ENCODE measurements at places on chromosomes 11 and 22. TPM values are rescaled to one million over a fixed set of nuclear protein-coding genes. Genes with fewer than 3 reads are reported as not detected.
A peak's percentile ranks its signal among the peaks of the same experiment; 100 is the strongest.

DNA sequence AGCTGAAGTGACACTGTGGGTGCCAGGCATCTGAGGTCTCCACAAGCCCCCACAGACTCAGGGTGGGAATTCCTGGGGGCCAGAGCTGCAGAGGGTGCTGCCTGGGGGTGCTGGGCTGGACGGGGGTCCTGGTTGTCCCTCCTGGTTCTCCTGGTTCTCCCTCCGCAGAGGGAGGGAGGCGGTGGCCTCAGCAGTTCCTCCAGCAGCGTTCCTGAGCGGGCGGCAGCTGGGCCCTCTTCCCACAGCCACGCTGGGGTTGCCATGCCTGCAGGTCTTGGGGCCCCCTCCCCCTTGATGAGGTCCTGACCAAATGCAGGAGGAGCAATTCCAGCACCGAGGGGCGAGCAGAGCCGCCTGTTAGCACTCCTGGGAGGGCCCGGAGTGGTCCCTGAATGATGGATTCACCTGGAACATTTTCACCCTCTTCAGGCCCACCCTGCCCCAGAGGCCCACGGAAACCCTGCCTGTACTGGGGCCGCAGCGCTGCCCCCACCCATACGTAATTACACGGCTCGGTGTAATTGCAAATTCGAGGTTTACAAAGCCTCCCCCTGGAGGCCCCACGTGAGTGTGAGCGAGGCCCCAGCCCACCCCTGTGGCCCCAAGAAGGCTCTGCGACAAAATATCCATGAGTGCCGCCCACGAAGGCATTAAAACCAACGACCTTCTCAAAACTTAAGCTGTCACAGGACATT lies 635 bp downstream of the C11orf21 start:
- no peak for DNase-seq

DNA sequence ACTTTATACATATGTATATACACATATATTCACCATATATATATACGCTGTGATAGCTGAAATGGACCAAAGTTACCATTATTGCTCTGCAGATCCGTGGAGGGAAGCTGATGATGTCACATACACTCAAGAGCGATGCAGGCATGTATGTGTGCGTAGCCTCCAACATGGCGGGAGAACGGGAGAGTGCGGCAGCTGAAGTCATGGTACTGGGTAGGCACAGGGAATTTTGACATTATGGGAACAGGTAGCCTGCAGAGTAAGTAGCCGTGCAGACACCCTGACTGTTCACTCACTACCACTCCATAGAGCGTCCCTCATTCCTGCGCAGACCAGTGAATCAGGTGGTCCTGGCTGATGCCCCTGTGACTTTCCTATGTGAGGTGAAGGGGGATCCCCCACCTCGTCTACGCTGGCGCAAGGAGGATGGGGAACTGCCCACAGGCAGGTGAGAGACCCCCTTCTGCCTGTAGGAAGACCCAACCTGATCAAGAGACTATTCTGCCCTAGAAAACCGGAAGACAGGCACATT lies 4.7 kb downstream of the ROBO3 start:
- DNase-seq: no peak

GRCh38 chr11:94103471-94103870 lies 25.2 kb upstream of the PANX1 start:
- no peak for DNase-seq

DNA sequence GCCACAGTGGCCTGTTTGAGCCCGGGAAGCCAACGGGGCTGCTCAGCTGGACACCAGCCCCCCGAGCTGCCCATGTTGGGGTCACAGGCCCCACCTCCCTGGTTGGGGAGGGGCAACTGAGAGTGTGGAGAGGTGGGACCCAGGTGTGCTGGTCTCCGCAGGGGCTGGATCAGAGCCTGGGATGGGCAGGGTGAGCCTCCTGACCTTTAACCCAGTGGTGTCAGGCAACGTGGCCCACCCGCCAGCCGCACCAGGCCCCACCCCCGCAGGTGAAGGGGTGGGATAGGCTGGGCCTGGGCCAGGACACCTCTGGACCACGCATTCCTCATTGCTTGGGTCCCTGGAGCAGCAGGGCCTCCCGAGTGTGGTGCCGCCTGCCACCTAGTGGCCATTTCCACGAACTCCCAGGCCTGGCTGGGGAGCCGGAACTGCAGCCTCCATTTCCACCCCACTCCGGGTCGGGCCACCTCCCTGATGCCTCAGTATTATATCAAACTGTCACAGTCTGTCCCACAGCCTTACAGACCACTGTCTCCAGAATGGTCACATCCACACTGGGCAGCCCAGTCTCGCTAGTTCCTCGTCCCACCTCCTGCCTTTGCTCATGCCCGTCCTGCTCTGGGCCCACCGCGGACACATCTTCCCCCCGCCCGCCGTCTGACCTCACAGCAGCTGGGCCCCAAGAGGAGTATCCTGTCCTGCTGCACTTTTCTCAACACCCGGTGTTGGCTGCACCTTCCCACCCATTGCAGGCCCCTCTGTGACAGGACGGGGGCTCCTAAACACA lies 13.3 kb upstream of the PPP6R3 start:
- DNase-seq: peak; percentile 90

- DNase-seq: no peak
Measured at GRCh38 chr11:113568566-113568965, 93.4 kb upstream of the DRD2 start.

DNA sequence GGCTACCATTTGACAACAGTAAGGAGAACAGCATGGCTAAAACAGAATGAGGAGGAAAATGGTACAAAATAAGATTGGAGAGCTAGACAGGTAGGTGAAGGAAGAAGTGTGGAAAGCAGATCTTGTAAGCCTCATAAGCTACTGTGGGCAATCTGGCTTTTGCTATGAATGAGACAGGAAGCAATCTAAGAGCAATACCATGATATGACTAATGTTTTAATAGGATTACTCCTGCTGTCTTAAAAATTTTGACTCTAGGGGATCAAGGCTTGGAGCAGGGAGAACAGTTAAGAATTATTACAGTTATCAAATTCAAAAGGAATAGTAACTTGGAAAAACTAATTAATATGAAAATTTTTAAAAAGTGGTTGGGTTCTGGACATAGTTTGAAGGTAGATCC lies 1166.0 kb upstream of the CCDC90B start:
- no peak for DNase-seq

GTF2H1 gene
- total RNA-seq: 23.0 TPM

SLC16A8 gene
- total RNA-seq: not detected

BTG4 gene
- not detected for total RNA-seq

DNA sequence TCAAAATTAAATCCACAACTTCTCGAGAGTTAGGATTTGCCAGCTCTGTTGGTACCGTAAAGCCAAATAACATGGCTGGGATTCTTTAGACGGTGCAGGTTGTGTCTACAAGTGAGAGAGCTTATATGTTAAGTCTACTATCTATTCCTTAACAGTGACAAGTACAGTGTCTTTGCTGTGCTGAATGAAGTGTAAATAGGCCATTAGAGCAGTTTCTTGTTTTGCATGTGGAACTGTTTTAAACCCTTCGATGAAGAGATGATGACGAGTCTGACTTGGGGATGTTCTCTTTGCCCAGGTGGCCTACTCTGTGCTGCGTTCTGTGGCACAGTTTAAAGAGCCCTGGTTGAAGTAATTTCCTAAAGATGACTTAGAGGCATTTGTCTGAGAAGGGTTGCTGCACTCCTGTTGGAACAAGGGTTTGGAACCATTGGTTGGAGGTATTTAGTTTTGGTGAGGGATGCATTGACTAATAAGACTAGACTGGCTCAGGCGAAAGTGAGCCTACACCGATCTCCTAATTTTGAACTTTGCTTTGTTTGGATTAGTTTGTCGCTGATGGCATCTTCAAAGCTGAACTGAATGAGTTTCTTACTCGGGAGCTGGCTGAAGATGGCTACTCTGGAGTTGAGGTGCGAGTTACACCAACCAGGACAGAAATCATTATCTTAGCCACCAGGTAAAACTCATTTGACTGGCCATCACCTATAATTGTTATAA lies 988 bp downstream of the RPS3 start:
- no peak for DNase-seq

DNA sequence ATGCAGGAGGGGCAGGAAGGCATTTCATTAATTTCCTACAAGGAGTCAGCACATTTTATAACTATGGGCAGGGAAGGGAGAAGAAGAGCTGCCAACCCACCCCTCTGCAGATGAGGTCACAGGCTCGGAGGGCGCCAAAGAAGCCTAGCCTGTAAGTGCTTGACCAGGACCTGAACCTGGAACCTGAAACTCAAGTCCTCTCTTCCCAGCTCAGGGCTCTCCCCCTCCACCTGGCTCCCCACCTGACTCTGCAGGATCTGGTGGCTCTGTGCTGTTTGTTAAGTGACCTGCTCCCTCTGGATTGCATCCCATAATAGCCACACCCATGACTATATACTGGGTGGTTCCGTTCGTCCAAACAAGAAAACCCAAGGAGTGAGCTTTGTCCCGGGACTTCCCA lies 27.3 kb downstream of the SCGB1A1 start:
- DNase-seq: peak; percentile 27

GRCh38 chr22:23849009-23850006 lies 8.4 kb upstream of the SLC2A11 start:
- DNase-seq: peak; percentile 92

CDHR5 gene
- not detected for total RNA-seq

GRCh38 chr11:58507355-58507754 lies 550 bp downstream of the OR5B21 start:
- no peak for DNase-seq

DNA sequence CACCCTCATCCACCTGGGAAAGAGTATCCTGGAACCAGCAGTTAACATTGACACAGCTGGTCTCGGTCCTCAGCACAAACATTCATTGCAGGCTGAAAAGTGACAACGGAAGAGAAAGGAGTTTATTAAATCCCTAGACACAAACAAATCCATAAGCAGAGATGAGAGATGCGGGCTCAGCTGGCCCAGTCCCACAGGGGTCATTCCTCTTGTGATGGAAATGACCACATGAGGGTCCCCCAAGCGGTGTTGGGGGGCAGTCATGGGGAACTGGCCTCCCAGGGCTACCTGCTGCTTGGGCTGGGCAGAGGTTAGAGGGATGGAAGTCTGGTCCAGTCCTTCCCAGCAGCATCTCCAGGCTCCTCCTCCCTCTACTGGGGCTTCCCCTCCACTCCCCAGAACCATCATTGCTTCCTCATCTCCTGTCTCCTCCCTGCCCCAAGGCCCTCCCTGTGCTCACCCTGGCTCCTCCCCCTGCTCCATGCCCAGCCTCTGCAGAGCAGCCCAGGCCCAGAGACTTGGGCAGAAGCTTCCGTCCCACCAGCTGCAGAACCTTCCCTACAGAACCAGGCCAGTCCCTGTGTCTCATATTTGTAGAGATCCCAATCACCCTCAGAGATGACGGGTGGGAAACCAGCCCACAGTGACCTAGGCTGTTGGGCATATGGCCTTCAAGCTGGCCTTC lies 5.4 kb upstream of the IGLL5 start:
- no peak for DNase-seq

DNA sequence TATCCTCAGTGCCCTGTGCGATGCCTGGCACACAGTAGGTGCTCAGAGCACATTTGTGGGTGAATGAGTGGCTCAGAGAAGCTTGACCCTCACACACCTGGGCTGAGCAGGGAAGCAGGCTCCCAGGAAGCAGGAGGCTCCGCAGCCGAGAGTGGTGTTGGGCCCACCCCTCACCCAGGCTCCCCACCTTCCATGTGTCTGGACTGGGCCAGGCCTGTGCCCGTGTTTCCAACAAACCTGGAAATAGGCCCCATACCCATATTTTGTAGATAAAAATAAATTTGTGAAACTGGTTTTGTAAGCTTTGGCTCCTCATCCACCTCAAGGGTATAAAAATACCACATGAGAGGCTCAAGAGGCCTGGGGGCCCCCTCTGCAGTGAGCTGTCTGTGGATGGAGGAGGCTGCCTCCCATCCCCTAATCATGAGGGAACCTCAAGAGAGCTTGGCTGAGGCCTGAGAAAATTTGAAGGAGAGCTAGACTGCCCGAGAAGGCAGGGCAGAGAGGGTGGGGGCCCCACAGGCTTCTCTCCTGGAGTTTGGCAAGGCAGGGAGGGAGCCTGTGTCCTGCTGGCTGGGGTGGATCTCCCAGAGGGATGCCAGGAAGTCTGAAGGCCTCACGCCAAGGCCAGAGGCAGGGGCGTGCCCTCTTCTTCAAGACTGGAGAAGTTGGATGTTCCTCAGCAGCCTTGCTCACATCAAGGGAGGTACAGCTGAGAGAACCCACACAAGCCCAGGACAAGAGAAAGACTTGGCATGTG lies 147.0 kb upstream of the NECTIN1 start:
- DNase-seq: no peak

PARVG gene
- 3.2 TPM for total RNA-seq

DNA sequence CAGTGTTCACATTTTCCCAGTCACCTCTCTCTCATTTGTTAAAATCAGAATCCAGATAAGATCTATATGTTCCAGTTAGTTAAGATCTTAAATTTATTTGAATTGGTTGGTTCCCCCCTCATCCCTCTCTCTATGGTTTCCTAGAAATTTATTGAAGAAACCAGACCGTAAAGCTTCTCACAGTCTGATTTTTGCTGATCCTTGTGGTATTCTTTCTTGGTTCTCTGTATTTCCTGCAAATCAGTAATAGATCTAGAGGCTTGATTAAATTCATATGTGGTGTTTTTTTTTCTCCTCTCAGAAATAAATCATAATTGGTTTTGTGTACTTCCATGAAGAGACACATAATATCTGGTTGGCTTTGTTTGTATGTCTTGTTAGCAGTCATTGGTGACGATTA lies 147.5 kb downstream of the TMEM135 start:
- no peak for DNase-seq

GRCh38 chr22:43777286-43777685 lies 34.8 kb downstream of the EFCAB6 start:
- DNase-seq: no peak

DNA sequence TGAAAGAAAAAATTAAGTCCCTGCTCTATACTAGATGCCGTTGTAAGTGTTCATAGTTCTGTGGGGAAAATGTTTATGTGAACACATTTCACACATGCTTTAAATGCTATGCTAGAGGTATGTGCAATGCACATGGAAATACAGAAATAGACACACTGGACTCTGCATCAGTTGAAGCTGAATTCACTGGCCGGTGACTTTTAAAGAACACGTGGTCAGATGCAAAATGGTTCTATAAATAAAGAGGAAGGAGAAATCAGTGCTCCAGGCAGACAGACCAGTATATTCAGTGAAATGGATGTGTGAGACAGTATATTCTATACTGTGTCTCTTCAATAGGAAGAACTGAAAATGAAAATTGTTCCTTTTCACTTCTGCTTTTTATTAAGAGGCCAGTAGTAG lies 29.9 kb downstream of the TRPC6 start:
- no peak for DNase-seq
